A549 treated with RU486 at 1 μM for 4 hours (cell line): ENCODE measurements at places on chromosomes 7 and 10. TPM values are rescaled to one million over a fixed set of nuclear protein-coding genes. Genes with fewer than 3 reads are reported as not detected.

DNMBP gene
- 26.5 to 40.9 TPM (median 34.6 TPM) in 5 replicates for total RNA-seq

ADRA2A gene
- 0.05 to 0.07 TPM (median 0.06 TPM) in 4 of 5 replicates, not detected in the other for total RNA-seq

FEZF1 gene
- total RNA-seq: not detected in 5 replicates

LRRC4 gene
- total RNA-seq: not detected in 5 replicates

SNCG gene
- 9.3 to 15.3 TPM (median 13.4 TPM) in 5 replicates for total RNA-seq

PBLD gene
- total RNA-seq: 2.7 to 5.2 TPM (median 3.4 TPM) in 5 replicates
